Stimulated activated effector memory CD8-positive, alpha-beta T cell treated with anti-CD3 and anti-CD28 coated beads, Interleukin-12 subunit alpha, Interleukin-12 subunit beta, amount 100 ng/mL, for 72 hours (primary cell): ENCODE measurements at places on chromosomes 2 and 18.

- no peak for DNase-seq
Measured at GRCh38 chr2:119864318-119864717, 104.6 kb downstream of the PTPN4 start.

- DNase-seq, result no peak
Measured at GRCh38 chr2:127398239-127398590, 10.4 kb upstream of the MAP3K2 start.

DNA sequence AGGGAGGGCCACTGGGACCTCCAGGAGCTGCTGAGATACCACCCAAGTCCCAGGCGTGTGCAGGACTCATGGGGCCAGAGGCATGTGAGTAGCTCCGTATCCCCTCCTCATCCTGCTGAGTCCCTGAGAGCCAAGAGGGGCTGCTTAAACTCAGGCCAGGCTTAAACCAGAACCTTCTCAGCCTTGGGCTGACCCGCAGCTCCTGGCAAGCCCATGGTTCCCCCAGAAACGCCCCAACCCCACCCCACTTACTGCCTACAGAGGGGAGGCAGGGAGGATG, 2.5 kb upstream of the NMUR1 start:
- no peak for DNase-seq

DNA sequence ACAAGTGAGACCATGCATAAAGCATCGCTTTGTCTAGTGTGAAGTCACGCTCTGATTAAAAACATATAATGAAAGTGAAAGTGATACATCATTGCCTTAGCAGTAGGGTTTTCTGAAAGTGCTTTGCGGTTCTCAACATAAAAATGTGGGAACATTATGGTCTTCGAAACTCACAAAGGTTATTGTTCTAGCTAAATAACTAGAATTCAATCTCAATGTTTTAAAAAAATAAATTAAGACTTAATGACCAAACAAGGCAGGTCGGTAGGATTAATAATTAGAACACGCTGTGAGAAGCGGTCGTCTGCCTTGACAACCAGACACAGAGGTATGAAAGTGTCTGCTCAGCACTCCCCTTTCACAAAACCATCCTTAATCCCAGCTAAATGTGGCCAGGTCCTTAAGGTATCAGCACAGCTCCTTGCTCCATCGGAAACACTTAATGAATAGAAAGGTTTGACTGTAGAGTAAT, 42.2 kb downstream of the KLHL14 start:
- no peak for DNase-seq

DNA sequence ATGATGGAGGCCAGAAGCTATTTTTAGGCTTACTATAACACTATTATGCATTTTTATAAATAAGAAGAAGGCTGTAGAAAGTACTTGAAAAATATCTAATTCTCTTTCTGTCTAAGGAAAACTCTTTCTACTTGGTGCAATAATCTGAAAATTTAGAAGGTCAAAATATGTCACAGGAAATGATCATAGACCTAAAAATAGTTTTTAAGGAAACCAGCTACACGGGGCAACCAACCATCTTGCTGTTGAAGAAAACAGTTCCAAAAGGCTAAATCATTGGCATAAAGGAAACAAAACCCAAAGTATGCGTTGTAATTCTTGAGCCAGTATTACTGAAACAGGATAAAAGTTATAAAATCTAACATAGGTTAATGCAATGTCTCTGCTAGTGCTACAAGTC, 40.2 kb downstream of the SOCS6 start:
- DNase-seq, result no peak

DNA sequence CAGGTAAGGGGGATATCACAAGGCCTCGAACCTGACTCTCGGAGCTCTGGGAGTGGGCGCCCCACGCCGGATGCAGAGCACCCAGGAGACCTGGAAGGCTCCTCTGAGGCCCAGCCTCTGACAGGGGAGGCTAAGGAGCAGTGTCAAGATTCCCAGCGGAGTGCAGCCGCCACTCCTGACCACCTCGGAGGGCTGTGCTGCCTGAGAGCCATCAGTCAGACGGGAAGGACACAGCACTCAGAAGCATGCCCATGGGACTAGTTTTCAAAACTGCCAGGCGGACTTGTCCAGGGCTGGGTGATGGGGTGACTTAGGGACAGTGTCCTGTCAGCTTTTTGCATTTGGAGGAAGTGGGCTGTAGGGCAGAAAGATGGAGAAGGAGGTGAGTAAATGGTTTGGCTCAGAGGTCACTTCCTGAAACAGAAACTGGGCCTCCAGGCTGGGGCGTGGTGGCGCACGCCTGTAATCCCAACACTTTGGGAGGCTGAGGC, 34.6 kb upstream of the B3GNT7 start:
- DNase-seq, result no peak

GRCh38 chr18:39215920-39216319, 1650.3 kb upstream of the CELF4 start:
- DNase-seq, result no peak
